ENCODE measurements at places on chromosomes 16 and 17.

DNA sequence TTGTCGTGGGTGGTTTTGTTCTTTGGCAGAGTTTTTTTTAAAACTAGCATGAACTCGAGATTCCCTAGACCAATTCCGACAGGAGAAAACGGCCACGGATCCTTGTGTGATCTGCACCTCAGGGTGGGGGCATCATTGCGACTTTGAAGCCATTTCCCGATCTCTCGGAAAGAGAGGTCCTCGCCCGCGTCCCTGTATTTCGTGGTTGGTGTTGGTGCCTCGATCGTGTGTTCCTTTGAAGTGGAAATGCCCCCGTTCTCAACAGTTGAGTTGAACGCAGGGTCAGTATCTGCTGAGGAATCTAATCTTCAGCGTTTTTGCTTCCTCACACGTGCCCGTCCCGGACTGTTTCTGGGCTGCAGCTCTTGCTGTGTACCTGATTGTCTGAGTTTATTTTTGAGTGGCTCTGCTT lies 1.1 kb downstream of the CRAMP1 start:
- no peak for DNase-seq
- H3K27me3 ChIP-seq: no peaks in the 10 kb centered on the region
- H3K4me3 ChIP-seq: peak overlapping the region; percentile 91
- H3K27ac ChIP-seq: peak overlapping the region; percentile 95
- H3K36me3 ChIP-seq: no peaks in the 10 kb centered on the region

- no peak for DNase-seq
- no peak within 1 kb of the TSS for H3K27ac ChIP-seq
- peaks cover 6% of the 10 kb centered on the region for H3K4me1 ChIP-seq
- H3K36me3 ChIP-seq: no peaks in the 10 kb centered on the region
These were observed at the start of gene NTN1 for GRCh38 chr17:9021158-9021991. NTN1 (plus strand) TSS chr17:9021510; CDS start chr17:9022374, 864 bp downstream.

- no peak overlapping the region for H3K27ac ChIP-seq
- no peak for DNase-seq
- H3K27me3 ChIP-seq: peaks cover 19% of the 10 kb centered on the region
- no peak overlapping the region for H3K4me3 ChIP-seq
- peaks cover 1% of the 10 kb centered on the region for H3K36me3 ChIP-seq
- no peaks in the 10 kb centered on the region for H3K4me1 ChIP-seq
These were observed 26.0 kb downstream of the C16orf74 start for GRCh38 chr16:85724936-85725335.

DNA sequence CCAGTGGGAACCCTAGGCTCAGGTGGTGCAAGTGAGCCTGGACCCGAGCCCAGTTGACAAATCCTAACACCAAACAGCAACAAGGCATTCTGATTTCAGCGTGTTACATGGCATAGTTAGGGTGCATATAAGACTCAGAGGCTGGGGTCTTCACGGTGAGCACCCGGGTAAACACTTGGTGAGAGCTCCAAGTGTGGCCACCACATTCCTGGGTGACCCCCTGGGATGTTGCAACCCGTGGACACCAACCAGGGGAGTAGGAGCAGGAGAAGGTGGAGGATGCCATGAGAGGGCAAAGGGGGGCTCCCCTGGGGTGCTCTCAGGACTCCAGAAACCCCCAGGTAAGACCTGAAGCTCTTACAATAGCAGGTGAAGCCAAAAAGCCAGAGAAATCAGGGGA lies 69.9 kb upstream of the CDH5 start:
- H3K4me1 ChIP-seq: peaks cover 5% of the 10 kb centered on the region
- no peaks in the 10 kb centered on the region for H3K36me3 ChIP-seq

- peak overlapping the region; percentile 32 for H3K27ac ChIP-seq
- DNase-seq: no peak
- H3K4me1 ChIP-seq: peaks cover 27% of the 10 kb centered on the region
- H3K27me3 ChIP-seq: peaks cover 17% of the 10 kb centered on the region
- H3K36me3 ChIP-seq: no peaks in the 10 kb centered on the region
These were observed 1.5 kb downstream of the GRB7 start for GRCh38 chr17:39738983-39739884.

- peaks cover 3% of the 10 kb centered on the region for H3K27me3 ChIP-seq
- H3K36me3 ChIP-seq: no peaks in the 10 kb centered on the region
- DNase-seq: no peak
- H3K27ac ChIP-seq: no peak overlapping the region
These were observed 57.1 kb downstream of the RAB11FIP4 start for GRCh38 chr17:31448467-31449077.

GRCh38 chr16:29899516-29900101 lies at the start of gene SEZ6L2:
SEZ6L2 (minus strand) TSS chr16:29899550; CDS start chr16:29899019, 531 bp downstream.
- H3K36me3 ChIP-seq: no peaks in the 10 kb centered on the region
- peak within 1 kb of the TSS; percentile 73 for H3K27ac ChIP-seq
- H3K4me1 ChIP-seq: peaks cover 15% of the 10 kb centered on the region
- H3K27me3 ChIP-seq: peaks cover 19% of the 10 kb centered on the region
- peak within 1 kb of the TSS; percentile 75 for H3K4me3 ChIP-seq

- no peaks in the 10 kb centered on the region for H3K27me3 ChIP-seq
- DNase-seq: no peak
- no peak overlapping the region for H3K4me3 ChIP-seq
- no peaks in the 10 kb centered on the region for H3K36me3 ChIP-seq
These were observed 194.3 kb downstream of the HS3ST3A1 start for GRCh38 chr17:13407381-13407780.

- H3K36me3 ChIP-seq: no peaks in the 10 kb centered on the region
- peaks cover 64% of the 10 kb centered on the region for H3K27me3 ChIP-seq
- no peak overlapping the region for H3K27ac ChIP-seq
- H3K4me3 ChIP-seq: no peak overlapping the region
- no peak for DNase-seq
These were observed 78.3 kb downstream of the IRX3 start for GRCh38 chr16:54208237-54208636.

DNA sequence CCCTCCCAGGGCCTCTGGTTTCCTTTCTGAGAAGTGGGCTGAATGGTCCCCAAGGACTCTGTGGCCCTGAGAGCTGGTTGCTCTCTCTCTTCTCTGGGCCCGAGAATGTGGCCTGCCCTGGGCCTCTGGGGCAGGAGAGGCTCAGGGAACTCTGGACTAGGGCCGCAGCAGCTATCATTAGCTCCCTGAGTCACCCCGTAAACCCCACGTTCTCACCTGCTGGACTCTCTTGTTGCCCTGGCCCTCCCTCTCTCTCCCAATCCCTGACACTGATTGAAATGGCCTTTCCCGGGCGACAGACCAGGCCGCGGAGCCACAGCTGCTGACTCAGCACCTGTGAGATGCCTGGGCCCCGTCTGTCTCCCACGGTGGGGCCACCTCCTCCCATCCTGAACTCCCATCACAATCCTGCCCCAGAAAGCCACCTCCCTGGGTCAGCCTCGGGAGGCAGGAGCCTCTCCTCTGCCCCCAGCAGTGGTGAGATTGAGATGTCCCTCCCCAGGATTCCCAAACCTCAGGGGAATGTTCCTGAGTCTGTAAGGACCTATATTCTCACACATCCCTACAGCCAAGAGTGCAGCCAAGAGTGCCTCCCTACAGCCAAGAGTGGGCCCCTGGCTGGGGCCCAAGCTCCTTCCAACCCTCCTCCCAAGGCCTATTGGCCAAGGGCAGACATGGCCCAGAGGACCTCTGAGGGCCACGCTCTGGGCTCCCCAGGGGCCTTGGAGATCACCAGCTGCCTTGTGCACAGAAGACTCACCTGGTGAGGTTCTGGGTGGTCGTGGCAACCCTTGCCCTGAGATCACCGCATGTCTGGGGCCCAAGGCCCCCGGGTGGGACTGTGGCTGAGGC lies 470 bp downstream of the TRPV3 start:
- H3K27me3 ChIP-seq: peaks cover 7% of the 10 kb centered on the region
- no peak overlapping the region for H3K4me3 ChIP-seq
- H3K4me1 ChIP-seq: peaks cover 9% of the 10 kb centered on the region
- no peak overlapping the region for H3K27ac ChIP-seq
- no peaks in the 10 kb centered on the region for H3K36me3 ChIP-seq

DNA sequence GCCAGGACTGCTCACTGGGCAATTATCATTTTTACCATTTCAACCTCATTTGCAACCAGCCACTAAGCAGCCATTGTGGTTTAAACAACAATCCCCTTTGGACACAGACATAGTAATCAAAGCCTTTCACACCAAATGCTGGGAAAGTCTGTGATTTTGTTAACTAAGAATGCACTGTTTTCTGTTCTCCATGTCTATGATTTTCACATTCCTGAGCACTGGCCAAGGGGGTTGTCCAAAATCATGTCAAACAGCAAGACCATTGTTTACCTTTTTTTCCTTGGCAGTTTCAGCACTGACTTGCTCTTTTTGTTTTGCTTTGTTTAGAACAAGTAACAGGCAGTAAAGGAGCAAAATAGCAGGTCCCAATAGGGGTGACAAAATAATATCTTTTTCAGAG lies 106.3 kb upstream of the SIAH1 start:
- no peak overlapping the region for H3K4me3 ChIP-seq
- no peak for DNase-seq
- peak overlapping the region; percentile 70 for H3K27ac ChIP-seq
- peaks cover 34% of the 10 kb centered on the region for H3K4me1 ChIP-seq
- peaks cover 2% of the 10 kb centered on the region for H3K36me3 ChIP-seq

GRCh38 chr17:76268015-76268749 lies 3.0 kb downstream of the UBALD2 start:
- H3K27ac ChIP-seq: peak overlapping the region; percentile 65
- H3K36me3 ChIP-seq: no peaks in the 10 kb centered on the region
- no peak overlapping the region for H3K4me3 ChIP-seq
- H3K27me3 ChIP-seq: no peaks in the 10 kb centered on the region
- no peak for DNase-seq

- no peak for DNase-seq
- peaks cover 2% of the 10 kb centered on the region for H3K36me3 ChIP-seq
- H3K4me1 ChIP-seq: no peaks in the 10 kb centered on the region
- H3K27ac ChIP-seq: no peak overlapping the region
- H3K4me3 ChIP-seq: no peak overlapping the region
- H3K27me3 ChIP-seq: peaks cover 10% of the 10 kb centered on the region
These were observed 19.6 kb upstream of the GOT2 start for GRCh38 chr16:58753711-58754134.

GRCh38 chr17:27597783-27598320 lies 33.1 kb upstream of the LGALS9 start:
- no peak for DNase-seq
- no peak overlapping the region for H3K27ac ChIP-seq
- H3K4me1 ChIP-seq: peaks cover 14% of the 10 kb centered on the region
- peaks cover 30% of the 10 kb centered on the region for H3K36me3 ChIP-seq

- H3K27ac ChIP-seq: no peak overlapping the region
- H3K36me3 ChIP-seq: no peaks in the 10 kb centered on the region
- H3K27me3 ChIP-seq: no peaks in the 10 kb centered on the region
- peaks cover 15% of the 10 kb centered on the region for H3K4me1 ChIP-seq
These were observed 14.5 kb upstream of the TNFRSF13B start for GRCh38 chr17:16986391-16986790.

GRCh38 chr17:73974536-73974935 lies 228.9 kb upstream of the RPL38 start:
- H3K36me3 ChIP-seq: no peaks in the 10 kb centered on the region
- H3K4me3 ChIP-seq: no peak overlapping the region
- no peak overlapping the region for H3K27ac ChIP-seq
- H3K4me1 ChIP-seq: no peaks in the 10 kb centered on the region
- peaks cover 34% of the 10 kb centered on the region for H3K27me3 ChIP-seq
- no peak for DNase-seq

DNA sequence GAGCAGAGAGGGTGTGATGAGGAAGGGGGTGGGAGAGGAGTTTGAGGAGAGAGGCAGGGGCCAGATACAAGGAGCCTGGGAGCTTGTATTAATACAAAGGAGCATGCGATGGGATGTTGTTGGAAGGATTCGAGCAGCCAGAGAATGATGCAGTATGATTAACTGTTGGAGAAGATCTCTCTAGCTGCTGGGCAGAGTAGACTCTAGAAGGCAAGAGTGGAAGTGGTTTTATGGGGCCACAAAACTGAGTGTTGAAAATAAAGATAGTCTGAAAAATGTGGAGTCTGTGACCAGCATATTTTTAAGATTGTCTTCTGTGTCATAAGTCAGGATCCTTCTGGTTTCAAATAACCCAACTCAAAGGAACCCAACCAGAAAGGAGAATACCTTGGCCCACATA lies 98.3 kb downstream of the MSI2 start:
- no peak for DNase-seq
- peaks cover 4% of the 10 kb centered on the region for H3K4me1 ChIP-seq
- no peak overlapping the region for H3K27ac ChIP-seq
- no peaks in the 10 kb centered on the region for H3K27me3 ChIP-seq

GRCh38 chr17:15662681-15663080 lies 21.4 kb downstream of the TRIM16 start:
- peaks cover 13% of the 10 kb centered on the region for H3K4me1 ChIP-seq
- no peaks in the 10 kb centered on the region for H3K27me3 ChIP-seq
- DNase-seq: no peak
- H3K4me3 ChIP-seq: no peak overlapping the region
- peaks cover 19% of the 10 kb centered on the region for H3K36me3 ChIP-seq

DNA sequence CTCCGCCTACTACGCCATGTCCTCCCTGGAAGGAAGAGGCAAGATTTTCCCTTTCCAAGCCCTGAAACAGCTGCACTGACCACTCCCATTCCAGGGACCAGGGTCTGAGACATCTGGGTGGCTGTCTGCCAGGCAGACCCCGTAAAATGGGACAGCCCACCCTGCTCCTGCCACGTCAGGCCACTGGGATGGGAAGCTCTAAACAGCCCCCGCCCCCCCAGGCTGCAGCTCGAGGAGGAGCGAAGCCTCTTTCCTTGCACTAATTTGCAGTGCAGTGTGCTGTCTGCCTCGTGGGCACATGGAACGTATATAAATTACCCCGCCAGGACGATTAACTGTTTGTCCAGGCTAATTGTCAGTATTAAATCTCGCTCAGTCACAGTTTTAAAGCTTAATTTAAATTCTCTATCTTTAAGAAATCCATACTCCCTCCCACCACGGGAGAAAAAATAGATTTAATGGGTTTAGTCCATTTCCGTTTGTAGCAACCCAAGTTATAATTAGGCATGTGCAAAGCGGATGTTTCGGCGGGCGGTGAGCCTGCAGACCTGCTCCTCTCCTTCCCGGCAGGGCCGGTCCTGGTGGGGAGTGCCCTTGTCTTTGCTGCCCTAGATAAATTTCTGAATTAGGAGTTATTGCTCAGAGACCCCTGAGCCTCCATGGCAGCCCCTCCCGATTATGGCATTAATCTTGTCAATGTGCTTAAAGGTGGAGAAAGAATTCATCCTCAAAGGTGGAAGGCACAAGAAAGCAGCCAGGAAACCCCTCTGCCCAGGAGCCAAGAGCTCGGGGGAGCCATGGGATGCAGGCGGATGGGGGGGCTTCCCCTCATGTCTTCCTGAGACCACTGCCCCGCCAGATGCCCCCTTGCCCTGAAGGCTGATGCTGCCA lies 268.0 kb upstream of the TNRC6C start:
- no peaks in the 10 kb centered on the region for H3K4me1 ChIP-seq
- H3K27ac ChIP-seq: no peak overlapping the region
- peaks cover 78% of the 10 kb centered on the region for H3K27me3 ChIP-seq
- peak; percentile 68 for DNase-seq

GRCh38 chr16:85571813-85572619 lies 41.1 kb upstream of the GSE1 start:
- DNase-seq: no peak
- peak overlapping the region; percentile 14 for H3K27ac ChIP-seq
- no peak overlapping the region for H3K4me3 ChIP-seq

- DNase-seq: no peak
- H3K4me3 ChIP-seq: no peak overlapping the region
- H3K36me3 ChIP-seq: peaks cover 1% of the 10 kb centered on the region
- peak overlapping the region; percentile 99 for H3K27ac ChIP-seq
- peaks cover 60% of the 10 kb centered on the region for H3K4me1 ChIP-seq
These were observed 5.9 kb downstream of the KDM6B start for GRCh38 chr17:7839876-7840261.

Data from chondrocyte (in vitro differentiated cells).